ENCODE measurements at places on chromosomes 7 and 10.

DNA sequence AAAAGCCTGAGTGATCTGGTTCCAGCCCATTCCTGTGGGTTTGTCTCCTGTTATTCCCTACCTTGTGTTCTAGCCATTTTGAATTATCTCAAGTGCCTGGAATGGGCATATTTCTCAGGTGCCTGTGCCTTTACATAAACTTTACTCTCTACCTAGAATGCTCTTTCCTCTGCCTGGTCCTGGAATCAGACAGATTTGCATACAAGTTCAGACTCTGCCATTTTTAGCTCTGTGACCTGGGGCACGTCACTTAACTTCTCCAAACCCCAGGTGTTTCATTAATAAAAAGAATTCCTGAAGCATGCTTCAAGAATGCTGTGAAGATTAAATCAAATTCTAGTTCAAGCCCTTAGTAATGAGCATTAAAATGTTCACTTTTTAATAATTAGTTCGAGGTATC, 7.8 kb downstream of the DCLRE1A start:
- no peak for DNase-seq

DNA sequence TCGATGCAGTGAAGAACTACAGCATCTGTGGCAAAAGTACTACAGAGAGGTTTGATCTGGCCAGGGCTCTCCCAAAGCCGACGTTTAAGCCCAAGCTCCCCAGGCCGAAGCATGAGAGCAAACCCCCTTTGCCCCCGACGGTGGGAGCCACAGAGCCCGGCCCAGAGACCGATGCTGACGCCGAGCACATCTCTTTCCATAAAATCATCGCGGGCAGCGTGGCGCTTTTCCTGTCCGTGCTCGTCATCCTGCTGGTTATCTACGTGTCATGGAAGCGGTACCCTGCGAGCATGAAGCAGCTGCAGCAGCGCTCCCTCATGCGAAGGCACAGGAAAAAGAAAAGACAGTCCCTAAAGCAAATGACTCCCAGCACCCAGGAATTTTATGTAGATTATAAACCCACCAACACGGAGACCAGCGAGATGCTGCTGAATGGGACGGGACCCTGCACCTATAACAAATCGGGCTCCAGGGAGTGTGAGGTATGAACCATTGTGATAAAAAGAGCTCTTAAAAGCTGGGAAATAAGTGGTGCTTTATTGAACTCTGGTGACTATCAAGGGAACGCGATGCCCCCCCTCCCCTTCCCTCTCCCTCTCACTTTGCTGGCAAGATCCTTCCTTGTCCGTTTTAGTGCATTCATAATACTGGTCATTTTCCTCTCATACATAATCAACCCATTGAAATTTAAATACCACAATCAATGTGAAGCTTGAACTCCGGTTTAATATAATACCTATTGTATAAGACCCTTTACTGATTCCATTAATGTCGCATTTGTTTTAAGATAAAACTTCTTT, 2.3 kb downstream of the LRRTM3 start:
- peak; percentile 46 for DNase-seq

- no peak for DNase-seq
These were observed 66.6 kb downstream of the HTR5A start for GRCh38 chr7:155136619-155137243.

- DNase-seq = no peak
These were observed 40.4 kb upstream of the VDAC2 start for GRCh38 chr10:75170215-75170614.

Measured in fibroblast of upper back skin (primary cell).